Hair follicle dermal papilla cell (primary cell): ENCODE measurements at places on chromosomes 2 and 18. TPM values are rescaled to one million over a fixed set of nuclear protein-coding genes. Genes with fewer than 3 reads are reported as not detected.

Gene ARHGAP15
- 0.12 and 0.49 TPM in 2 replicates for total RNA-seq

Gene STARD6
- not detected in 2 replicates for total RNA-seq

Gene PSME4
- total RNA-seq = 43.0 and 53.2 TPM in 2 replicates

Gene HRH4
- not detected in 2 replicates for total RNA-seq
